ENCODE measurements at places on chromosomes 6 and 20.
A peak's percentile ranks its signal among the peaks of the same experiment; 100 is the strongest.

DNA sequence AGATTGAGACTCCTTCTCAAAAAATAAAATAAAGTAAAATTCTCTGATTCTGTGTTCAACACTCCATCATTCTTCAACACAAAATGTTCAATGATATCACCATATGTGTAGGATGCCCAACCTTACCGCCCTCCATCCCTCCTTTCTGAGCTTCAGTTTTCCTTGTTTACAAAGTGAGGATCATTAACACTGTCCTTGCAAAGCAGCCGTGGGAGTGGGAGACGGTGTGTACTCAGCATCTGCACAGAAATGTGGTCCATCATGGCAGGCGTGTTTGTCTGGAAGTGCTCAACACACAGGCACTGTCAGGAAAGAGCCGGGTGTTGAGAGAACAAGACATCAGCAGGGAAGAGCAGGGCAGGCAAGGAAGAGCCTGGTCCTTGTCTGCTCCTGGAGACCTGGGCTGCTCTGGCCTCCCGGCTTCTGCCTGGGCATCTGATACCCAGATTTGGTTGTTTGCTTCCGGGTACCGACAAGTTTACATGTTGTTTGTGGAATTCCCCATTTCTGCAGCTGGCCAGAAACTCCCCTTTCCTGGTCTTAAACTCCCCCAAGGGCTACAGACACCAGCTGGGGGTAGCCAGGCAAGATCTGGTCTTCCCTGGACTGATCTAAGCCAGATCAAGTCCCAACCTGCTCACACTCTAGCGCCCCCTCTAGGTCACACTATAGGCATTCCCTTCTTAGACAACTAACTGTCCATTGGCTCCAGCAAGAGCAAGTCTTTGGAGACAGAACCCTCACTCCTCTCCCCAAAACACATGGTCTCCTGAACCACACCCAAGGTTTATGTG lies 26.7 kb upstream of the TTPAL start:
- DNase-seq, result peak; percentile 6

GRCh38 chr20:43068482-43068881 lies 121.2 kb downstream of the PTPRT start:
- DNase-seq, result no peak

DNA sequence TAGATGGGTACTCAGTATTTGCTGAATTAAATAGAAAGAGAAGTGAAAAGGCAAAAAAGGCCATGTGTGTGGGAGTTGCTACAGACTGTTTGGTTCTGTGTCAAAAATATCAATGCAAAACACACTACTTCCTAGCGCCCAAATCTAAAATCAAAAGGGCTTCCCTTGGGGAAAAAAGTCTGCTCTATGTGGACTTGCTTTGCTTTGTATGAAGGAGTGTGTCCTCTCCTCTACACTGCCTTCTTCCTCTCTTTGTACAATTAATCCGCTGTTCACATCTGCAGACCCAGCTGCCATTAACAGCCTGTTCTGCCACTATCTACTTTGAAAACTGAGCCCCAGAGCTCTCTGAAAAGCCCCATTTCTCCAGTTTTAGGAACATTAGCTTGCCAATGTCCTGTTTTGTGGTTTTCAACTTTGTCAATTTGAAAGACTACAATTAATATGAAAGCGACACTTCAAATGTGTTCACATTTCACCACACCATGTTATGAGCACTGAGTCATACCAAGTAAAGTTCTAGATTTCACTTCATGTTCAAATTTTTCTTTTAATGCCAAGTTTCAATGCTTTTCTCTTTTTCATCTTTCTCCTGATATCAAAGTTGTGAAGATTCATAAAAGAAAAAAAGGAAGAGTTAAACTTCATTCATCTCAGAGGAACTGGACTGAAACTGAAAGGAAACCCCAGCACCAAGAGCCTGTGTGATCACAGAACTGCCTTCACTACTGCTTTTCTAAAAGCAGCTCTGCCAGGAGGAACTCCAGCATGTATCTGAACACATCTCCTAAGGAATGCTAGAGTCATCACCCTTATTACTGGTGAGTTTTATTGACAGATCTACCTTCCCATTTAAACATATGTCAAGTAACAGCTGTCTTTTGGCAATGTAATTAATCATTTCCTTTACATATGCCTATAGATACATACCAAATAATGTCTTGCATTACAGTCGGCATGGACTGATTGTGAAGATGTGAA lies 102.6 kb downstream of the KIF13A start:
- no peak for DNase-seq

- no peak for DNase-seq
Measured at GRCh38 chr6:29992807-29993206, 50.5 kb downstream of the HLA-A start.

DNA sequence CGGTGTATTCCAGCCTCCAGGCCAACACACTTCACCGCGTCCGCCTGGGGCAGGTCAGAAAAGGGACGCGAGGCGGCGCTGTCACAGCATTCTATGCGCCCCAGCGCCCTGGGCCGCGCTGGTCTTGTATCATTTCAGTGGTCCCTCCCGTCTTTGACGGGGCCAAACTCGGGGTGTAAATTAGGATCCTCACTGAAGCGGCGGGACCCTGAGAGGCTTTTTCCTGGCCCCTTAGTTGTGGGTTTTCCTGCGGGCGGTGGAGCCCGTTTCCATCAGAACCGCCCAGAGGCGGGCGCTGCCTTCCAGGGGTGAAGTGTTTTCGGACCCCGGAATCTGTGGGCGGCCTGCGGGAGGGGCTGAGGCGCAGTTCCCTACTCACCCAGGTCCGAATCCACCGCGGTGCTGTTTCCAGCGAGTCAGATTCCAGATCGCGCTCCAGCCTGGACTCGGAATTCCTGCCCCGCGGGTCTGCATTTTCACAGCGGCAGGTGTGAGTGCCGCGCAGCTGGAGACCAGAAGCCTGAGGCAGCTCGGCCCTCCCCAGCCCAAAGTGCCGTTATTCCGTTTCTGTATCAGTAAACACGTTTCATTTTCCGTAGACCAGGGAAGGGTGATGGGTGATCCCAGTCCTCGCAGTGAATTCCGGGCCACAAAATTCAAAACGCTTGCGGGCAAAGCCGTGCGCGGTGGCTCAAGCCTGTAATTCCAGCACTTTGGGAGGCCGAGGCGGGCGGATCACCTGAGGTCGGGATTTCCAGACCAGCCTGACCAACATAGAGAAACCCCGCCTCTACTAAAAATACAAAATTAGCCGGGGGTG lies 3.9 kb upstream of the MICB start:
- peak; percentile 86 for DNase-seq

DNA sequence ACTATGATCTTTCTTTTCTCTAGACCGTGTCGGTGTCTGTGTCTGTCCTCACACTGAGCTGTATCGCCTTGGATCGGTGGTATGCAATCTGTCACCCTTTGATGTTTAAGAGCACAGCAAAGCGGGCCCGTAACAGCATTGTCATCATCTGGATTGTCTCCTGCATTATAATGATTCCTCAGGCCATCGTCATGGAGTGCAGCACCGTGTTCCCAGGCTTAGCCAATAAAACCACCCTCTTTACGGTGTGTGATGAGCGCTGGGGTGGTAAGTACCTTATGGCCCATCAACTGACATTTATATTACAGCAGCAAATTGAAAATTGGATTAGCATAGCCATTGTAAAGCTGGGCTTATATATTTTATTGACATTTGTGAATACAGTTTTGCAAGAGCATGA lies 72.2 kb upstream of the GFRAL start:
- DNase-seq, result no peak

DNA sequence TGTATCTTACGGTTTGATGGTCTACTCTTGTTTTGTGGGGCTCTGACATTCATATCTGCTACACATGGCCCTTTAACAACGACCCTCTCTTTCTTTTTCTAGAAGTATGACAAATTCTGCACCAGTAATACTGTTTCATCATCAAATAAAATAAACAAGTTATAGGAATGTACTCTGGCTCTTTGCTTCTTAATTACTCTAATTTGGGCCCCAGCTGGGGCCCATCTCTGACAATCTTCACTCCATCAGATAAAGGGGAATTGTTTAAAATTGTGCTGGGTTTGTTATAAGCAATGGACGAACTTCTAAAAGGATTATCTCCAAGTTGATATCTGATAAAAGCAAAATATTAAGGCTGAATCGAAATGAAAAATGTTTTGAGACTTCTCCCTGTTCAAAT lies 343.6 kb upstream of the JAG1 start:
- DNase-seq, result no peak

All from eye (tissue), 1 donor.